ENCODE measurements at places on chromosomes 12 and 14. TPM values are rescaled to one million over a fixed set of nuclear protein-coding genes. Genes with fewer than 3 reads are reported as not detected.

TNFAIP2 gene
- total RNA-seq: 135 TPM

DNA sequence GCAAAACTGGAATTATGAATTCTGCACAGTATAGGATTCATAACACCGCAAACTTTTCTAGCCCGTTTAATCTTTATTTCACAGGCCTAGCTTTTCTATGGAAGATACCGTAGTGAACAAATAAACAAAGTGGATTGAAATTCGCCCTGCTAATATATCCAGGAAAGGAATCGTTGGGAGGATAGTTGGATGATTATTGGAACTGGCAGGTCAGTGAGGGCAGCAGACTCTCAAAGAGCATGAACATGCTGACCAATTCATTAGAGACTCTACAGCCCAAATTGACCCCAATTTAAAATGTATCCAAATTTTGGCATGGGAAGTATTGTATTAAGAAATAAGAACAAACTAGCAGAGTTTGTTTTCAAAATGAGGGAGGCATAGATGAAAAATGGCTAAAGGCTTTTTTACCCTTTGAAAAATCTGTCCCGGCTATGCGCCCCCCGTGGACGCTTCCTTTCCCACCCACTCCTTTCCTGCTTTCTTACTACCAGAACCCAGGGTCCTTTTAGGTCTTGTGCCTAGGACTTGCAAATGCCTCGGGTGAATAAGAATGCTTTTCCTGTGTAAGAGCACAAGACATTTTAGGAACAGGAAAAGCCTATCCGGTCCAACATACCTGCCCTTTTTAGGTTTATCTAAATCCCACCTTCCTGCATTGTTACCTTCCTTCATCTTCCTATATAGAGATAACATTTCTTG, 84.6 kb upstream of the PTPRB start:
- DNase-seq: no peak

MORN3 gene
- 0.78 TPM for total RNA-seq

DNA sequence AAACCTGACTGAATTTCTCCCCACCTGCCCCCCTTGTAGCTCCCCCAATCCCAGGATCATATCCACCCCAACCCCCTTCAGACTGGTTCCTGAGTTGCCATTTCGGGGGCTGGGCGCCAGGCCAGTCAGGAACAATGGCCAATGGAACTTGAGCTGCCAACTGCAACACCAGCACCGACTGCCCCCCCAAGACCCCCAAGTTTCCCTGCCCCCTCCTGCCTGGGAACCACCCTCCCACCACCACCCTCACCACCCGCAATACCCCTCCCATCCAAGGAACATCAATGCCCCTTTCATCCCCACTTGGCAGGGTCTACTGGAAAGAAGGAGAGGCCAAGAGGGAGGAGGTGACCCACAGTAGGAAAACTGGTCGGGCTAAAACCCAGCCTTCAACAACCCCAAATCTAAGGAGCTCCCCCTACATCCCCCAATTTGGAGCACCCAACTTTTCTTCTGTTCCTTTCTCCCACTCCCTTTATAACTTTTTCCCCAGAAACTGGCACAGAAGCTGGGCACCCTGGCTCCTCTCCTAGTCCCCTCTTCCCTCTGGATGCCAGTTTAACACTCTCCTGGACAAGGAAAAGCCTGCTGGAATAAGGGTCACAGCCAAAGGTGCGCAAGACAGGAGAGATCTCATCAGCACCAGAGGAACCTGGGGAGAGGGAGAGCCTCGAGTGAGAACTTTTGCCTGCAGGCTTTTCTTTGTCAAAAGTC, 1.6 kb upstream of the NDRG2 start:
- no peak for DNase-seq

DNA sequence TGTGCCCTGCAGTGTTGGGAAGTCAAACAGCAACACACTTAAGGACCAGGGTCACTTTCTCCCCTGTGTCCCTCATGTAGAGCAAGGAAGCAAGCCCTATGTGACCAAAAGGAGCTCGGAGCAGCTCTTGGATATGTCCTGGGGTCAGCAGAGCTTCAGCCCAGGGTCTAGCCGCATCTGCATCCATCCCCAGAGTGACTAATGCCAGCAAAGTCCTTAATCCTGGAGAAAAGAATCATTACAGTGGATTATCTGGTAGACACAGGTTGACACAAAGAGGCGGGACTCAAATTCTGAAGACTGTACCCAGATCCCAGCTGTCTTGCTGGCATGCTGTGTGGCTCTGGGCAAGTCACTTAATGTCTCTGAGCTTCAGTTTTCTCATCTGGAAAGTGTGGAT, 239.1 kb upstream of the PWP1 start:
- no peak for DNase-seq

FIGNL2 gene
- total RNA-seq: not detected

VWF gene
- 164 TPM for total RNA-seq

DNA sequence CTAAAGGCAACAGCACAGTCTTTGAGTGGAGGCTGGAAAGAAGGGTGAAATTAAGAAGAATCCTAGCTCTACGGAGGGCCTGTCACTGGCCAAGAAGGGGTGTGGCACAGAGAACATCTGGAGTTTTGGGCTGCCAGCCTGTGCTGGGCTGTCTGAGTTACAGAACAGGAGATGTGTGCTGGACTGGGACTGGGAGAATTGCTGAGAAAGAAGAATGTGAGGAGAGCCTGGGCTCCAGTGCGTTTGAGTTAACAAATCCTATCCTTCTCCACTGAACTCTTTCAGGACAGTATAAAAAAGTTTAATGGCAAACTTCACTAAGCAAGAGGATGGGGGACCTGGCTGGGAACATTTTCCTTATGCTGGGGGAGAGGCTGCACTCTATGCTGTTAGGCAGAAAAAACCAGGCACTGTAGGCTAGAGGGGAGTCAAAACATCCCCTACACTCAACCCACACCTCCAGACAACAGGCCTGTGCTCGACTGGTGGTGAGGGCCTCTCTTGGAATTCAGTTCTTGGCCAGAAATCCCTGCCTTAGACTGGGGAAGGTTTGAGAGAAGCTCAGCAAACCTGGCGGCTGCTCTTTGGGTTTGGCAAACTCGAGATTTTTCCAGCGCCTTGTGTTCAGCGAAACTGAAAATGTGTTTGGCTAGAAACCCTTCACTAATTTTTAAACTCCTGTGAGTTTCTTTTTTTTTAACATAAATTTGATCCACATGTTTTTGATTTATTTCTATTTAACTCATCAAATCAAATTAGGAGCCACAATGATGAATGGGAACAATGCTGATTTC, 217.3 kb downstream of the MON2 start:
- no peak for DNase-seq
